Activated CD4-positive, alpha-beta T cell treated with anti-CD3 and anti-CD28 coated beads for 36 hours (primary cell): ENCODE measurements at places on chromosomes 5 and 9. TPM values are rescaled to one million over a fixed set of nuclear protein-coding genes. Genes with fewer than 3 reads are reported as not detected.

The XPA gene
- total RNA-seq = 11.1 TPM

GRCh38 chr9:96084331-96084734 lies 208.8 kb downstream of the ERCC6L2 start:
- H3K36me3 ChIP-seq = no peaks in the 10 kb centered on the region
- H3K27me3 ChIP-seq = peaks cover 9% of the 10 kb centered on the region
- DNase-seq = no peak
- no peak overlapping the region for H3K27ac ChIP-seq
- H3K4me1 ChIP-seq = no peaks in the 10 kb centered on the region

The PCDHGC4 gene
- not detected for total RNA-seq

The FOXB2 gene
- not detected for total RNA-seq

The FCN2 gene
- total RNA-seq = not detected

DNA sequence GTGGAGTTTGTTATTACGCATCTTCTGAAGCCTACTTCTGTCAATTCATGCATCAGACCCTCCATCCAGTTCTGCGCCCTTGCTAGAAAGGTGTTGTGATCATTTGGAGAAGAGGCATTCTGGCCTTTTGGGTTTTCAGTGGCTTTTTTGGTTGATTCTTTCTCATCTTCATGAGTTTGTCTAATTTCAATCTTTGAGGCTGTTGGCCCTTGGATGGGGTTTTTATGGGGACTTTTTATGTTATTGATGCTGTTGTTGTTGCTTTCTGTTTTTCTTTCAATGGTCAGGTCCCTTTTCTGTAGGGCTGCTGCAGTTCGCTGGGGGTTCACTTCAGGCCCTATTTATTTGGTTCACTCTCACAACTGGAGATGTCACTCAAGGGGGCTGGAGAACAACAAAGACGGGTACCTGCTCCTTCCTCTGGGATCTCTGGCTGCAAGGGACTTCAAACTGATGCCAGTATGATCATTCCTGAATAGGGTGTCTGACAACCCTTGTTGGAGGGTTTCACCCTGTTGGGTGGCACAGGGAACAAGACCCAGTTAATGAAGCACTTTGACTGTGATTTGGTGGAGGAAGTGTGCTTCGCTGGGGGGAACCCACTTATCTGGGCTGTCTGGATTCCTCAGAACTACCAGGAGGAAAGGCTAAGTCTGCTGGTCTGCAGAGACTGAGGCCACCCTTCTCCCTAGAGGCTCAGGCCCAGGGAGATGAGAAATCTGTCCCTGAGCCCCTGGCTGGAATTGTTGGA lies 226.7 kb upstream of the PTGER4 start:
- no peak overlapping the region for H3K27ac ChIP-seq
- H3K4me3 ChIP-seq = no peak overlapping the region
- no peaks in the 10 kb centered on the region for H3K27me3 ChIP-seq
- peaks cover 14% of the 10 kb centered on the region for H3K36me3 ChIP-seq
- DNase-seq = no peak

DNA sequence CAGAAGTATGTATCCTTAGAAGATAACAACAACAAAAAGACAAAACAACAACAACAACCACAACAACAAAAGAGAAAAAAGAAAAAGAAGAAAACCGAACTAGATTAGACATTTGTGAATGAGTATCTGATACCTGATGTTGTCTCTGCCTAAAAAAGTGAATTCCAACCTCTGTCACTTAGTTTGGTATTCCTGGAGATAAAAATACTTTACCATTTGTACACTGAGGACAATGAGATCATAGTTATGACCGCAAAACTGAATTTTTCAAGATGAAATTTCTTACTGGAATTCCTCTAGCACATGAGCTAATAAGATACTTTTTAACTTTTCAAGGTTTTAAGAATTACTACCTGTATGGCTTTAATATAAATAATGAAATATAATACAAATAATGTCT lies 54.5 kb downstream of the ALDH1A1 start:
- no peaks in the 10 kb centered on the region for H3K4me1 ChIP-seq
- H3K4me3 ChIP-seq = no peak overlapping the region
- no peak overlapping the region for H3K27ac ChIP-seq
- H3K36me3 ChIP-seq = no peaks in the 10 kb centered on the region
- no peak for DNase-seq

The CSF1R gene
- 0.76 TPM for total RNA-seq

The OR1N1 gene
- total RNA-seq = not detected

DNA sequence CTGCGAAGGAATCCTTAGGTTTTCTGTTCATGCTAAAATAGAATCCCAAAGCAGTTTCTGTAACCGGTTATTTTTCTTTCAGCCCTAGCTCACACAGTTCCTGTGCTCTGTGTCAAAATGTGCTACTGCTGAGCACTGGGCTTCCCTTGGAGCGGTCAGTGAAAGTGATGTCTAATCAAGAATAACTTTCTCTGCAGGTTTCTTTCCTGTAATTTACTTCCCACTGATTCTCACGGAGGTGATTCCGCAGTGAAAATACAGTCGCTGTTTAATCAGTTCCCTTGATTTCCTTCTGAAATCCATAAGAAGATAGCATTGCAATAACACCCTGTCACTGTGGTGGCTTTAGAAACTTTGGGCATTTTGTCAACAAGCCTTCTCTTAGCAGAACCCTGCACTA lies 112.0 kb upstream of the ISL1 start:
- no peaks in the 10 kb centered on the region for H3K27me3 ChIP-seq
- no peaks in the 10 kb centered on the region for H3K4me1 ChIP-seq
- H3K36me3 ChIP-seq = no peaks in the 10 kb centered on the region
- no peak overlapping the region for H3K27ac ChIP-seq

DNA sequence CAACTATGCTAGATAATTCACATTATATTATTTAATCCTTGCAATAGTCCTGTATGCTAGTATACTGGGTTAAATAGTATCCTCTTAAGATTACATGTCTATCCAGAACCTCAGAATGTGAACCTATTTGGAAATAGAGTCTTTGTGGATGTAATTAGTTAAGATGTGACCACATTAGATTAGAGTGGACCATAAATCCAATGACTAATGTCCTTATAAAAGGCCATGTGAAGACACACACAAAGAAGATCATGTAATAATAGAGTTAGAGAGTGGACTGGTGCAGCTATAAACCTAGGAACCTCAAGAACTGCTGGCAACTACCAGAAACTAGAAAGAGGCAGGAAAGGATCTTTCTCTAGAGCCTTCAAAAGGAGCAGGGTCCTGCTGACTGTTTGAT lies 263.6 kb upstream of the PTGER4 start:
- H3K36me3 ChIP-seq = peaks cover 7% of the 10 kb centered on the region
- H3K27ac ChIP-seq = no peak overlapping the region
- H3K4me3 ChIP-seq = no peak overlapping the region

- H3K27ac ChIP-seq = no peak overlapping the region
- no peak overlapping the region for H3K4me3 ChIP-seq
- no peak for DNase-seq
- H3K27me3 ChIP-seq = no peaks in the 10 kb centered on the region
- H3K4me1 ChIP-seq = no peaks in the 10 kb centered on the region
Measured at GRCh38 chr9:134939080-134939733, 21.5 kb upstream of the FCN1 start.

The SLC25A2 gene
- total RNA-seq = 0.30 TPM

- no peaks in the 10 kb centered on the region for H3K36me3 ChIP-seq
- no peaks in the 10 kb centered on the region for H3K27me3 ChIP-seq
- H3K27ac ChIP-seq = no peak overlapping the region
- H3K4me3 ChIP-seq = no peak overlapping the region
- no peaks in the 10 kb centered on the region for H3K4me1 ChIP-seq
- no peak for DNase-seq
Measured at GRCh38 chr5:116912221-116912620, 337.6 kb upstream of the SEMA6A start.

- no peak overlapping the region for H3K27ac ChIP-seq
- H3K4me1 ChIP-seq = peaks cover 3% of the 10 kb centered on the region
- peaks cover 5% of the 10 kb centered on the region for H3K36me3 ChIP-seq
- DNase-seq = no peak
- H3K4me3 ChIP-seq = no peak overlapping the region
Measured at GRCh38 chr9:119368179-119368578, 1.1 kb downstream of the BRINP1 start.

GRCh38 chr5:148791696-148792095 lies 34.7 kb upstream of the ADRB2 start:
- H3K27me3 ChIP-seq = peaks cover 44% of the 10 kb centered on the region
- no peak overlapping the region for H3K4me3 ChIP-seq
- H3K27ac ChIP-seq = no peak overlapping the region
- peak; percentile 20 for DNase-seq

GRCh38 chr5:75338408-75338807 lies 1.4 kb downstream of the HMGCR start:
- peaks cover 37% of the 10 kb centered on the region for H3K4me1 ChIP-seq
- H3K27ac ChIP-seq = peak overlapping the region; percentile 51
- peaks cover 12% of the 10 kb centered on the region for H3K36me3 ChIP-seq
- no peaks in the 10 kb centered on the region for H3K27me3 ChIP-seq

DNA sequence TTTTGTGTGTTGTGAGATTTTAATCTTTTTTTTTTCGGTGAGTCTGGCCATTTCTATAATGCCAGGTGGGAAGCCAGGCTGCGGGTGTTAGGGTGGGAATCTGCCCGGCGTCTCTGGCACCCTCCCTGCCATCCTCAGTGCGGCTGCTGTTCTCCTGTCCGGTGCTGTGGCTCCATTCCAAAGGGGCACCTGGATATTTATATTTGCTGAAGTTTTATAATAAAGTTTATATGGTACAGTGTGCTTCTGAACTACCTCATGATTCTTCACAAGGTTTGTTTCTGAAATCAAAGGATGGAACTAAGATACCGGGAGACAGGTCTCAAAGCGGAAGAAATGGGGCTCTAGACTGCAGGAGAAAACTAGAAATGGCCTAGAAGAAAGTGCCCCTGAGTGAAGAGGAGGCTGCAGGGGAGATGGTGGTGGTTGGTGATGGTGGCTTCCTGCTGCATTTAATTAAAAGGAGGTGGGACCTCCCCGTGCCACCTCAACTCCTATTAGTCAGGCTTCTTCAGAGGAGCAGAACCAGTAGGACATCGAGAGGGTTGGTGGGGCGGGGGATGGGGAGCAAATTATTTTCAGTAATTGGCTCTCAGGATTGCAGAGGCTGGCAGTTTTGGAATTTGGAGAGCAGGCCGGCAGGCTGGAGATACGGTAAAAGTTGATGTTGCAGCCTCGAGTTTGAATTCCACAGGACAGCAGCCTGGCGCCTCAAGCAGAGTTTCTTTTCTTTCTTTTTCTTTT lies 102.2 kb upstream of the ICE1 start:
- no peak overlapping the region for H3K4me3 ChIP-seq
- no peak overlapping the region for H3K27ac ChIP-seq
- H3K27me3 ChIP-seq = peaks cover 2% of the 10 kb centered on the region

DNA sequence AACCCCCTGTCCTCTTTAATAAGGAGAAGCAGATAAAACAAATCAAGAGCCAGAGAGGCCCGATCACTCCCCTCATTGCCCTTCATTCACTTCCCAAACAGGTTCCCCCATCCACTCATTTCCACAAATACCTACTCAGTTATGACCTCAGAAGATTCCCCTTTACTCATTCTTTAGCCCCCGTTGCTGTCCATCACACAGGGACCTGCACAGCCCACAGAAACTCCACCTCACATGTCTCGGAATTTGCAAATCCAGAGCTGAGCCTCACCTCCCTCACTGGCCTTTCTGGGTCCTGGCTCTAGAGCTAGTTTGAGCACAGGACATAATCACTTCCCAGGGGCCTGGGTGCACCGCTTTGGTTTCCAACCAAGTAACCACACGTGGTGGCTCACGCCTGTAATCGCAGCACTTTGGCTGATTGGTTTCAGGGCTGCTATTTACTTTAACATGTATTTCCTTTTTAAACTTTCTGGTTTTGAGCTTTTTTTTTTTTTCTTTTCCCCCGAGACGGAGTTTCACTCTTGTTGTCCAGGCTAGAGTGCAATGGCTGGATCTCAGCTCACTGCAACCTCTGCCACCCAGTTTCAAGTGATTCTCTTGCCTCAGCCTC lies 17.8 kb downstream of the ATP6V0E1 start:
- H3K36me3 ChIP-seq = peaks cover 24% of the 10 kb centered on the region
- H3K27me3 ChIP-seq = no peaks in the 10 kb centered on the region
- H3K4me3 ChIP-seq = no peak overlapping the region
- peak overlapping the region; percentile 43 for H3K27ac ChIP-seq

DNA sequence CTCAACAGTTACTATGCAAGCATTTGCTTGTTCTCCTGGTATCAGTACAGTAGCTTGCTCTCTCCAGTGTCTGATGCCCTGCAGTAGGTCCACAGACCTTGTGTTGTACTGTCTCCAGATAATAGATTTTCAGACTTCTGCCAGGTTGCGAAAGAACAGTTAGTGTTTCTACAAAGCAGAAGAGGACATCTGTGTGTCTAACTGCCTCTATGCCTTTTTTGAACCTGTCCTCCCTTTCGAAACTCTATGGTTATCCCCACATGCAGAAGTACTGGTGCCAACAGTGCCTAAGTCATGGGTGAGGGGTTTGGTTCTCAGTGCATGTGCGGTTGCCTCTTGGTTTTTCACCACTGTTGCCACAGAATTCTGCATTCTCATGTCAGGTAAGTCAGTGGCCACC lies 45.9 kb downstream of the KCNN2 start:
- no peak overlapping the region for H3K4me3 ChIP-seq
- no peaks in the 10 kb centered on the region for H3K36me3 ChIP-seq
- no peaks in the 10 kb centered on the region for H3K27me3 ChIP-seq
- H3K4me1 ChIP-seq = no peaks in the 10 kb centered on the region
- H3K27ac ChIP-seq = no peak overlapping the region
- no peak for DNase-seq

The COL27A1 gene
- total RNA-seq = 9.1 TPM

The BTNL3 gene
- not detected for total RNA-seq

The DEPDC1B gene
- total RNA-seq = 34.2 TPM

GRCh38 chr5:11110128-11110527 lies 349.1 kb upstream of the DAP start:
- H3K36me3 ChIP-seq = no peaks in the 10 kb centered on the region
- H3K27ac ChIP-seq = no peak overlapping the region
- DNase-seq = no peak
- H3K27me3 ChIP-seq = no peaks in the 10 kb centered on the region

DNA sequence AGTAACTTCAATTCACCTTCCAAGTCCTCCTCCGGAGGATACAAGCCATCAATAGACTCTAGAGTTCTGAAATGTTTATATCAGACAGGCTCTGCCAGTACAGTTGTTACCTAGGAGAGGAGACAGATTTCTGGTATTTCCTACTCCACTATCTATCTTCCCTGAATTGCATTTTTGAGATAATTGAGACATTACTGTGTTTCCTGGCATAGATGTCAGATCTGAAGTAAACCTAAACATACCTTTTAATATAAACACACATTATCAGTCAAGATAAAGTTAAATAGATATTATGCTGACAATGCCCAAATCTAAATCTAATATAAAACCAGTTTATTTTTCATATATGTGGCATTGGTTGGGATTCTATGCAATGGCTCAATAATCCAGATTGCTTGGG lies 8.2 kb upstream of the TYRP1 start:
- no peak overlapping the region for H3K27ac ChIP-seq
- no peaks in the 10 kb centered on the region for H3K27me3 ChIP-seq
- no peak overlapping the region for H3K4me3 ChIP-seq
- no peak for DNase-seq
- no peaks in the 10 kb centered on the region for H3K4me1 ChIP-seq

GRCh38 chr5:65938256-65938655 lies 11.9 kb downstream of the ERBIN start:
- no peak for DNase-seq
- H3K36me3 ChIP-seq = peaks cover 20% of the 10 kb centered on the region
- H3K4me1 ChIP-seq = peaks cover 52% of the 10 kb centered on the region

- H3K27ac ChIP-seq = no peak overlapping the region
- H3K4me1 ChIP-seq = peaks cover 9% of the 10 kb centered on the region
- no peak for DNase-seq
- H3K36me3 ChIP-seq = no peaks in the 10 kb centered on the region
Measured at GRCh38 chr5:115329475-115329874, 33.0 kb upstream of the CCDC112 start.
